ENCODE measurements at places on chromosomes 3 and 15.

DNA sequence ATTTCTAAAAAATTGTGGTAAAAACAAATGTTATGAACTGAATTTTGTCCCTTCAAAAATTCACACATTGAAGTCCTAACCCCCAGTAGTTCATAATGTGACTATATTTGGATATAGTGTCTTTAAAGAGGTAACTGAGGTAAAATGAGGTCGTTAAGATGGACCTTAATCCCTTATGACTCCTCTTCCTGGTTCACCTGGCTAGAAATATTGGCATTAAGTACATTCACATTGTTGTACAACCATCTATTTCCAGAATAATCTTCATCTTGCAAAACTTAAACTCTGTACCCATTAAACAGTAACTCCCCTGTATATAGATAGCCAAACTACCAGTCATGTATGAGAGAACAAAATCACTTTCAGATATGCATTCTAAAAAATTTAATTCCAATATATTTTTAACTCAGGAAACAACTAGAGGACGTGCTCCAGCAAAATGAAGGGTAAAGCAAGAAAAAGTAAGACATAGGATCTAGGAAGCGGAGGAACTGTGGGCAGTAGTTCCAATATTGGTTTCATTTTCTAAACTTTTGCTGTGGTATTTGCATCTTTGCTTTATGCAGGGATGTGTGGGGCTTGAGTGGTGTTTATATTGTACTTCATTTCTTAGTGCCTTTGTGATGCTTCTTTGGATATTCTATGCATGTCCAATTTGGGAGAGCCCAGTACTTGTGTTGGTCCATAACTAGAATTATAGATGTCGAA is 36.7 kb upstream of the IL20RB start:
- no peak for DNase-seq

- DNase-seq = no peak
Observed at GRCh38 chr3:103195216-103195615, 760.4 kb downstream of the ZPLD1 start.

DNA sequence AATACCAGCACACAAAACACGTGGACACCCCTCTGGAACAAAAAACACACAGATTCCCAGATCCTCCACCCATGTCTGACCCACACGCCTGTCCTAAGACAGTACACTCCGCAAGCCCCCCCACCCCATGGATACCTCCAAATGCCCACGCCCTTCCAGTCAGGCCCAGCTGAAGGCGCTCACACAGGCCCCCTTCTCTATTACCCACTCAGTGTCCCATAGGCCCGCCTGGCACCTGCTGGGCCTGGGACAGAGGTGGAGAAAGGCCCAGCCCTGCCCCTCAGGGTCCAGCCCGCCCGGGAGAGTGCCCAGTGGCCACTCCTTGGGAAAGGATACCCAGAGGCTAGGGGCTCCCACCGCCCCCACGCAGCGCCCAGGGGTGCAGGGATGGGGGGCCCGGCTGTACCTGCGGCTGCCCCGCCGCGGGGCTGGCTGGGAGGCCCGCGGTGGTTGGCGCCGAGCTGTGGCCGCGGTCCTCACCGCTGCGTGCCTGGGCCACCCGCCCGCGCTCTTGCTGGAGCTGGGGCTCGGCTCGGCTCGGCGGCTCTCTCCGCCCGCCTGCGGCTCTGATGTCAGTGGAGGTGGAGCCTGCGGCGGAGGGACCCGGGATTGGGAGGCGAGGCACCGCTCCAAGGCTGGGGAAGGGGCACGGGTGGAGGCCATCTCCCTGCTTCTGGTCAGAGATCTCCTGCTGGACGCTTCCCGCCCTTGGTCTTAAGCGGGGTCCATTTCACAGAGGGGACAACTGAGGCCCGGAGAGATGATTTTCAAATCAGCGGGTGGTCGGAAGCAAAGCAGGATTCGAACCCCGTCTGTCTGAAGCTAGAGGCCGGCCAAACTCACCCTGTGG is at the start of gene CAMK1:
Gene CAMK1 (minus strand): TSS at position 522 of the 850 bp plus-strand sequence. CDS start 2,198 bp downstream, outside the sequence.
- peak; percentile 65 for DNase-seq

DNA sequence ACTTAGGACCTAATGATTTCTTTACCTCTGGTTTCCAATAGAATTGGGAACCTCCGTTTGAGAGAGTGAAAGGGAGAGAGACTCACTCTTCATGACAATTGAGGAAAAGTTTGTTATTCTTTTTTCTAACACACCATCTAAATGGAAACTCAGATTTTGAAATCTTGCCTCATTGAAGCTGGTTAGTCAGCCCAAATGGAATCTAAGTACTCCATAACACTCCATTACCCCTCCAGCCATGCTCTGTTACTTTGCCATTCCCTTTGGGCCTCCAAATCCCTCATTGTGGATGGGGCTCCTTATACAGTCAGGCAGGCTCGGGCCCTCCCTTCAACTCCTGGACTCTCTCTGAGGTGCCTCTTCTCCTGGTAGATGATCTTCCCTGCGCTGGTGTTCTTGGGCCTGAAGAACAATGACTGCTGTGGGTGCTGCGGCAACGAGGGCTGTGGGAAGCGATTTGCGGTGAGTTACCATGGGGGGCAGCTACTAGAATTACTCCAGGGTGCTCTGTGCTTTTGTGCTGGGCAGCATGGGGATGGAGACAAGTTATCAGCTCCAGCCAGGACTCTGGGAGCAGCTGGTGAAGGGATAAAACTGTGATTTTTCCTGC is 1.1 kb downstream of the TM4SF4 start:
- no peak for DNase-seq

- DNase-seq = no peak
Observed at GRCh38 chr3:154642145-154642544, 212.2 kb upstream of the GPR149 start.

DNA sequence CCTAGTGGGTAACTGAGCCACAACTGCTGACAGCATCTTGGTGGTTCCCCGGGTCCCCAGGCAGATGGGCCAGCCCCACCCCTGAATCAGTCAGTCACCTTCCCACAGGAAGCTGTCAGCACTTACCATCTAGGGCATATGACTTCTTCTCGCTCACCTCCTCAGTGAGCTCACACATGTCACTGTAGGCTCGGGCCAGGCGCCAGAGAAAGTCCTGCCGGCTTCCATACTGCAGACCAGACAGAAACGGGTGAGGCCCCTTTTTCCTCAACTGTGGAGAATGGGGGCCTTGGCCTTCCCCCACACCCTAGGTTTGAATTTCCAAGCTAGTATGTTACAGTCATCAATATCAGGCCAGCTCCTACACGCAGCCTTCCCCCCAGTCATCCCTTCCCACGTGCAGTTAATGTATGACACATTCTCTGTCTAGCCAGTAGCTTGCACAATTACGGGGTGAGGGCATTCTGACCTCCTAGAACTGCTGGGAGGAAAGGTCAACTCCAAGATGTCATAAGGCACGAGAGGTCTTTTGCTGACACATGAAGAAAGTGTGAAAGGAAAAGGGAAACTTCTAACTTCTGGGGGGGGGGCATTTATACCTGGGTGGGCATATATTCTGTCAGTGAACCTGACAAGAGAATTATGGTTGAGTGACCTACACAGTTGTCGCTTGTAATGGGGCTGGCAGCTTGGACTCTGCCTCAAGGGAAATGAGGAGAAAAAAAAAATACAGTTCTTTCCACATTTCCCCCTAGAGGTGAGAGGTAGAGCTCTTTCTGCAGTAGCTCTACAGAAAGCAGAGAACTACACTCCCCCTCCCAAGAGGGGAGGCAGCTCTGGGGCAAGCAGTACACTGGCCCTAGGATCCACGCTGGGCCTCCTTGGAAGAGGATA is 10.9 kb downstream of the RMDN3 start:
- DNase-seq = no peak

DNA sequence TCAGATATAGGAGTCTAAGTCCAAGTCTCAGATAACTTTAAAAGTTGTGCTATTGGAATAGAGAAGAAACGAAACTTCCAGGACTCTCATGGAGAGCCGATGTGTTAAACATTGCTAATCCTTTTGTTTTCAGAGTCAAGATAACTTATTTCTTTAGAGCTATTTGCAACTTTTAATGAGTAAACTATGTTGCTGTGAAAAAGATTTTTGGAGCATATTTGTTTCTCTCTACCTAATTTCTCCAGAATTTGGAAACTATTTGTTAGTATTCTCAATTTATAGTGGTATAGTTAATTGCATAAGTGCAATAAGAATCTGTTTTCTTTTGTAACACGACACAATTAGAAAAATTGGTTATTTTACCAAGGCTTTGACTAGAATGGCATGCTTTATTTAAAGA is 588.9 kb downstream of the NTRK3 start:
- no peak for DNase-seq

DNA sequence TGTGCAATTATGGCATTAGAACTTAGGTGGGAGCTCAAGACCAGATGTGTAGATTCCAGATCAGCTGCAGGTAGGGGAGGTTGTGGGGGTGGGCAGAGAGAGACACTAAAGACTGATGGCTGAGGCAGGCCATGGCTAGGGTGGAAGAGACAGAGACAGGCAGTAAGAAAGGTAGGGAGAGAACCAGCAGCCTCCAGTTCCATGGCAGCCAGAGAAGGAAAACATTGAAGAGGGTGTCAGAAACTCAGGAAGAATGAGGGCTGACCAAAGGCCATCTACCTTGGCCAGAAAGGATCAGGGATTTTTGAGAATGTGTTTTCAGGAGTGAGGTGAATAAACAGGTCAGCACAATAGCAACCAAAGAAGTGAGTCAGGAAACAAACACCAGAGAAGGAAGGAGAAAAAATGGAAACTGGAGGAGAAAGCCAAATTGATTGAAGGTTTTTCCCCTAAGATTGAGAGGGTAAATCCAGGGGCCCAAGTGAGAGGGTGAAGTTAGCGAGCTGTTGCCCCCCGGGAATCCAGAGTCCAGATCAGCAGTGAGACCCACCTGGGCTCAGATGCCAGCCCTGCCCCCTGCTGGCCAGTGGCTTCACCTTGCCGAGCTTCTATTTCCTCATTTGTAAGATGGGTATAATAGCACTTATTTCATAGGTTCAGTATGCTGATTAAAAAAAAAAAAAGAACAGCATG is 41.0 kb downstream of the ABHD2 start:
- DNase-seq = no peak

GRCh38 chr3:173708191-173708590 is 310.6 kb downstream of the NLGN1 start:
- DNase-seq = no peak

DNA sequence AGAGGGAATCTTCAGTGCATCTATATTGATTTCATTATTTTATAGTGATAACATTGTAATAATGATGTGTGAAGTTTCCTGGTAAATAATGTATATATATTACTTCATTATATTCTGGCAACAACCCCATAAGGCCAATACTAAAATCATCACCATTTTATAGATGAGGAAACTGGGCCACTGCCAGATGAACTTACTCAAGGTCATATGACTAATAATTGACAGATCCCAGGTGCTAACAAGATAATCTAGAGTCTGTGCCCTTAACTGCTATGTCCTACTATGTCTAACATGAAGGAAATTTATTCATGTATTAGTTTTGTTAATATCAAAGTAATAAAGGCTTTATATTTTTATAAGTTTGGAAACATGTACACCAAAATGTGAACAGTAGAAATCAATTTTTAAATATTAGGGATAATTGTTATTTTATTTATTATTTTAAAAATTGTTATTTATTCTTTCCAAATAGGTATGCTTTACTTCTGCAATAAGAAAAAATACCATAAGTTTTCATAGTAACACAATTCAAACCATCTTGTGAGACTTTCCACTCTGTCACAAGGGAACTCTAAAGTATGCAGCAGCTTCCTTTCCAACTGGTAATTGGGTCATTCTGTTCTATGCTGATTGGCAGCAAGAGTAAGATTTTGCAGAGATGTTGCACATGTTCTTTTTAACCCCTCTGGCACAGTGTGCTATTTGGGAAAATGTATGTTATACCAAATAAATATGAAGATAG is 90.8 kb upstream of the CMC1 start:
- no peak for DNase-seq

DNA sequence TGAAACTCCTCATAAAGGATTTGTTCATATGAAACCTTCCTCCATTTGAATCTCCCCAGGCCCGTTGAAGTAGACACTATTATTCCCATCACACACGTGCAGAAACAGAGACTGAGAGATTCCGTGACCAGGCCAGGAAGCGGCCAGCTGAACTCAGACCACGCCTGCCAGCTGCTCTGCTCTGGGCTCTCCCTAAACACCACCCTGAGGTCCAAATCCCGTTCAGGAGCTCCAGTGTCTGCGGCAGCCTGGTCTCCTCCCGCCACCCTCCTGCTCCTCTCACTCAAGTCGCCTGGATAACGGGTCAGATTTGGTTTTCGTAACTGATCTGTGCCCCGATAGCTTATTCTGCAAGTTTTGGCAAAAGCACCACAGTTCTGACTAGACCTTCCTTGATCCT is 53.6 kb upstream of the SNRPA1 start:
- DNase-seq = no peak

GRCh38 chr15:43931119-43931518 is 104.3 kb downstream of the WDR76 start:
- DNase-seq = no peak

- no peak for DNase-seq
Observed at GRCh38 chr3:11247362-11247761, 24.8 kb upstream of the ATG7 start.

DNA sequence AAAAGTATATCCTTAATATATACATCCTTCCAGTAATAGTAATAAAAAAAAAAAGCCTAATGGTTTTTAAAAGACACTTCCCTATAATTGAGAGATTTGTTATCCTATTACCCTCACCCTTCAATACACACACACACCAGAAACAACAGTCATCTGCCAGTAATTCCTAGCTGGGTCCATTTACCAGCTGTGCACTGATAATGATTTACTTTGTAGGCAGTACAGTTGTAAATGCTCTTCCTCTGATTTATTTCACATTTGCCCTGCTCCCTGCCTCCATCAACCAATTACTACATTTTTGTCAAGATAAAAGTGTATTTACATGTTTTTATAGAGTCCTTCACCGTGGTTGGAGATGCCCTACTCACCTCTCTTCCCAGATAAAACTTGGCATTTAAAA is 12.4 kb downstream of the TPM1 start:
- no peak for DNase-seq

- no peak for DNase-seq
Observed at GRCh38 chr3:48915296-48915695, 3.3 kb upstream of the ARIH2 start.

DNA sequence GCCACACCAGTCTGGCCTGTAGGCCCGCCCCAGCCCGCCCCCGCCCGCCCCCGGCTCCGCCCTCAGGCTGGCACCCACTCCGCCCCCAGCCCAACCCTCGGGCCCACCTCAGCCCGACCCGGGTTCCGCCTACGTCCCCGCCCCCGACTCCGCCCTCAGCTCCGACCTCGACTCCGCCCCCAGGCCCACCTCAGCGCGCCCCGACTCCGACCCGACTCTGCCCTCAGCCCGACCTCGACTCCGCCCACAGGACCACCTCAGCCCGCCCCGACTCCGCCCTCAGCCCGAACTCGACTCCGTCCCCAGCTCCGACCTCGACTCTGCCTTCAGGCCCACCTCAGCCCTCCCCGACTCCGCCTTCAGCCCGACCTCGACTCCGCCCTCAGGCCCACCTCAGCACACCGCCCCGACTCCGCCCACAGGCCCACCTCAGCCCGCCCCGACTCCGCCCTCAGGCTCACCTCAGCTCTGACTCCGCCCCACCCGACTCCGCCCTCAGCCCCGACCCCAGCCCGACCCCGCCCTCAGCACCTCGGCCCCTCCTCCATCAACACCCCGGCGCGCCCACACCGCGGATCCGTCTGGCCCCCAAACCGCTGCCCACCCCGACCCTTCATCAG is at the start of gene RAB43:
Gene RAB43 (minus strand): TSS at position 13 of the 620 bp plus-strand sequence. CDS start 315 bp downstream, outside the sequence.
- DNase-seq = peak; percentile 85

Measured in T1000 (cell line).